ENCODE measurements at places on chromosomes 7 and 10.

- no peak for DNase-seq
These were observed 868 bp downstream of the MYO1G start for GRCh38 chr7:44977959-44978335.

GRCh38 chr10:8315619-8316021 lies 261.1 kb downstream of the GATA3 start:
- DNase-seq: no peak

DNA sequence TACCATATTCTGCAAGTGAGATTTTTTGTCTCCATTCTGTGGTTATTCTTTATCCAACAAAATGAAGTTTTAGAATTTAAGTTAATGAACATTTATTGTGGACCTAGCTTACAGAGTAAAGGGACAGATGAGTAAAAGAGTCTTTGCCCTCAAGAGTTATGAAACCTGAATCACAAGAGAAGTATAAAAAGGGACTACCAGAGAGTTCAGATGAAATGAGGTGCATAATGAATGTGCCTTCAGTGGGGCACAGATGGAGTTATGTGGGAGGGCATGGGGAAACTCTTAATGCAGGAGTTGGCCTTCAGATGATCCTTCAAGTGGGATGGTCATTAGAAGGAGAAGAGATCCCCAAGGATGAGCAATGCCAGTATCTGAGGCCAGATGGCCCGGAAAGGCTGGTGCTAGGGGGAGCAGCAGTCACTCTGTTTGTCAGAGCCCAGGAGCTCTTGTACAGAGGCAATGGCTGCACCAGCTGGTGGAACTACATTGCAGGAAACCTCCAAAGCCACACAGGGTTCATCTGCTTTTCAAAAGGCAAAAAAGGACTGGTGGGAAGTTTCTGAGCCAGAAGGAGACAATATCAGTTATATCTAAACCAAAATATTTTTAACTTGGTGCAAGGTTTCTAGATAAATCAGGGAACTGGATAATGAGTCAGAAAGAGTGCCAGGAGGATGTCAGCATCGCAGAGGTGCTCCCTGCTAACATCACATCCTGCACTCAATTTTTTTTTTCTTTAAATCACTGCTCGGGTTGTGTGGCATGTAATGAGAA lies 162.0 kb downstream of the KLF6 start:
- DNase-seq: peak; percentile 39

GRCh38 chr7:88191911-88192310 lies 27.9 kb downstream of the SRI start:
- DNase-seq: no peak

DNA sequence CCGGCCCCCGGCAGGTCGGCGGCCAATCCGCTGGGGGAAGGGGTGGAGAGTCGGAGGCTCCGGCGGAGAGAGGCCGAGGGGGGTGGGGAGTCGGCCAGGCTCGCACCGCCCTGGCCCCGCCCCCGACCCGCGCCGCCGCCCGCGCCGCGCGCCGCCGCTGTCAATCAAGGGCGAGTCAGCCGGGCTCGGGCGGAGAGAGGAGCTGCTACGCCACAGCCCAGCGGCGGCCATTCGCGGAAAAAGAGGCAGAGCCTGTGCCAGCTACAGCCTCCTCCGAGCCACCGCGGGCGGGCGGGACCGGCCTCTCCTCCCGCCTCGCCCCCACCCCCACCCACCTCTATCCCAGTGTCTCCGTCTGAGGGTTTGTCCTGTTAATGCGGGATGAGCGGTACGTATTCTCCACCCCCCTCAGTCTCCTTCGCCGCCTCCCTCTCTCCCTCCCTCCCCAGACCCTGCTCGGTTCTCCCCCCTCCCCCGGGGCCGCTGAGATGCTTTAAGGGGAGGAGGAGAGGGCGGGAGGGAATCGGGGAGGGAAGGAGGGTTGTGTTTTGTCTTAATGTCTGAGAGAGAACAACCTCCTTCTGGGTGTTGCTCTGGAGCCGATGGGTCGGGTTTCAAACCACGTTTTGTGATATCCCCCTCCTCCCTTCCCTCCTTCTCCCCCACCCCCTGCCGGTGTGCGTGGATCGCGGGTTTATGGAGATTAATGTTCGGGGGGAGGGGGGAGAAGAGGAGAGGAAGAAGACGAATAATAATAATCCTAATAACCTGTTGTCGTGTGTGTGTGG lies at the start of gene SP4:
Gene SP4 (plus strand): TSS at position 213 of the 788 bp plus-strand sequence. CDS start 169 bp downstream, at position 382.
- DNase-seq: peak; percentile 96

GRCh38 chr10:113126229-113127201 lies 176.5 kb downstream of the TCF7L2 start:
- peak; percentile 73 for DNase-seq

GRCh38 chr7:26198133-26198780 lies 2.3 kb downstream of the HNRNPA2B1 start:
- peak; percentile 38 for DNase-seq

DNA sequence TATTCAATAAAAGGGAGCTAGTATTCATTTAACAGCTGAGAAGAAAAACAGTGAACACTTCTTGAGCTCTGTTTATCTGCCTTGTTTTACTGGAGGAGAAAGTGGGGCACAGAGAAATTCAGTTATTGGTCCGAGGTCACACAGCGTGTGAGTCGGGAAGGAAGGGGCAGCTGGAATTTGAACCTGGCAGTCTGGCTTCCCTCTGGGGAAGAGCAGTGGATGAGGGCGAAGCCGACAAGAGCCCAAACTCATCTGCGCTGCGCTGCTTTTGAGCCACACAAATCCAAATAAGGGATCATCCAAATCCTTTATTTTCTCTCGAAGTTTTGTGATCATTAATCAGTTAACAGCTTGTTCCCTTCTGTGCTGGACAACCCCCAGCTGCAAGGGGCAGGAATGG lies 23.7 kb upstream of the PFKFB3 start:
- no peak for DNase-seq

- DNase-seq: no peak
These were observed 24.9 kb upstream of the CARD11 start for GRCh38 chr7:3068530-3068929.

- peak; percentile 99 for DNase-seq
These were observed 65.0 kb downstream of the STK17A start for GRCh38 chr7:43647673-43648472.

- peak; percentile 50 for DNase-seq
These were observed 27.8 kb downstream of the RBM20 start for GRCh38 chr10:110671788-110672579.

- DNase-seq: peak; percentile 21
These were observed 43.8 kb downstream of the SPOCK2 start for GRCh38 chr10:72044417-72045041.

GRCh38 chr10:66837990-66838389 lies 87.8 kb upstream of the LRRTM3 start:
- peak; percentile 91 for DNase-seq

DNA sequence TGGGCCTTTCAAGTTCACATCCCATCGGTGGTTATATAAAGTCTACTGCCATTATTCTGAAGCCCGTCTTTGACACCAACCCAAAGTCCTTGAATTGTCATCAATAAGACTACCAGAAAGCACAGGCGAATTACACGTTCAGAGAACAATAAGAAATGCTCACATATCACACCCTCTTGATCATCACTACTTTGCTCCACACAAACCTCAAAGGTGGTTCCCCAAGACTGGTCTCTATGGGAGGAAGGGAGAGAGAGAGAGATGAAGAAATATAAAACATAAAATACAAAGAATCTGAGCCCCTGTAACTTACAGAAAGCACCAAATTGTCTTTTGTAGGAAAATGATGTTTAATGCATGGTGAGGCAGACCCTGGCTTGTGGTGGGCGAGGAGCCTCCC lies 4.4 kb downstream of the HIPK2 start:
- no peak for DNase-seq

DNA sequence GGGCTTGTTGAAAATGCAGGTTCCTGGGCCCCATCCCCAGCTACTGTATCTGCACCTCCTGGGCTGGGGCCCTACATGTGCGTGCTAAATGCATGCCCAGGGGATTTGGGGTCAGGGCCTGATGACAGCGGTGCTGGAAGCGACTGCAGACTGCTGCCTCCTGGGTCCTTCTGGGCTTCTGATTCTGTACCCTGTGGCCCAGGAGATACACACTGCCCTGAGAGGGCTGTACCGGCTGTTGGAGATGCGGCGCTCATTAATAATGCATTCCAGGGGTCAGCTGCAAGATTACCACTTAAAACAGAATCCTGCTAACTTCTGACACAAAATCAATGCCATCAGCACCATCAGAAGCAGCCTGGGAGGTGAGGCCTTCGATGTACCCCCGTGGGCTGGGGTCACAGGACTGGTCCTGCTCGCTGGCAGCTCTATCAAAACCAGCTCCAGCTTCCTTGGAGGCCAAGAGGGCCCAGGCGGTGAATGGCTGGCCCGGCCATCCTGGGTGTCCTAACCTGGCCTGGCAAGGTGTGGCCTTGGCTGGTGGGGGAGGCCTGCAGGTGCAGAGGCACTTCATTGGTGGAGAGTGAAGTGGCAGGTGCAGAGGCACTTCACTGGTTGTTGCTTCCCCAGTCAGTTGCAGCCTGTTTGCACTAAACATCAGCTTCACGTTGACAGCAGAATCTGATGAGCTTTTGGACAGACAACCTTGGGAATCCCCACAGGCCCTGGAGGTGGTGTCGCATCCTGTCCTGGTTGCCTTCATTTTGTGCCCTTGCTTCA lies 79.2 kb downstream of the GLRX3 start:
- no peak for DNase-seq

All from fibroblast of upper back skin (primary cell).